ENCODE measurements at places on chromosomes 4 and X. TPM values are rescaled to one million over a fixed set of nuclear protein-coding genes. Genes with fewer than 3 reads are reported as not detected.

Gene PABPC4L
- total RNA-seq, result 1.6 TPM

Gene ZNF280C
- total RNA-seq, result 4.4 TPM

Gene PNMA6F
- total RNA-seq, result not detected

Gene XAGE5
- not detected for total RNA-seq

Gene TRPC5OS
- not detected for total RNA-seq

Gene NAP1L5
- total RNA-seq, result 15.0 TPM

Gene NEXMIF
- 1.8 TPM for total RNA-seq

Gene ADAM29
- total RNA-seq, result not detected

Gene PPP2R2C
- 3.9 TPM for total RNA-seq

Gene AMBN
- not detected for total RNA-seq

Gene NOX1
- not detected for total RNA-seq

Gene GSTCD
- 14.0 TPM for total RNA-seq

Gene MAOA
- 57.3 TPM for total RNA-seq

Gene TECRL
- total RNA-seq, result 0.37 TPM

Gene XPNPEP2
- total RNA-seq, result 11.3 TPM

Gene SPANXC
- not detected for total RNA-seq

Gene VEGFC
- total RNA-seq, result 25.4 TPM

Gene ELK1
- 25.6 TPM for total RNA-seq

Gene HSFX4
- not detected for total RNA-seq

Gene PLAC8
- total RNA-seq, result 3.8 TPM

All from posterior vena cava (tissue), 2 donors.